ENCODE measurements at places on chromosomes 5 and 9.

- no peak for DNase-seq
These were observed 100.1 kb upstream of the TNFAIP8 start for GRCh38 chr5:119255571-119256356.

- DNase-seq = no peak
These were observed 287.5 kb downstream of the KCTD16 start for GRCh38 chr5:144458216-144458615.

DNA sequence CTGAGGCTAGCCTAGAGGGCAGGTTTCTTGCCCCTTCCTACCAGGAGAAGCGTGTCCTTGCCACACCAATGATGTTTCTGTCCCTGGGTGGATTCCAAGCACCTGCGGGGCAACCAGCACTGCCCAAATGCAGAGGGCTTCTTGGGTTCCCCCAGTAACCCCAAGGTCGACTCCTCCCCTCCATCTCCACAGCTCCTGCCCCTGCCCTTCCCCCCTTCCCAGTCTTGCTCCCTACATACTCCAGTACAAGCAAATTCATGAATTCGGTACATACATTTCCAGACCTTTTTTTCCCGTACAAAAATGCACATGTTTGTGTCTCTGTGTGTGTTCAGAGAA, 12.8 kb upstream of the JADE2 start:
- no peak for DNase-seq

DNA sequence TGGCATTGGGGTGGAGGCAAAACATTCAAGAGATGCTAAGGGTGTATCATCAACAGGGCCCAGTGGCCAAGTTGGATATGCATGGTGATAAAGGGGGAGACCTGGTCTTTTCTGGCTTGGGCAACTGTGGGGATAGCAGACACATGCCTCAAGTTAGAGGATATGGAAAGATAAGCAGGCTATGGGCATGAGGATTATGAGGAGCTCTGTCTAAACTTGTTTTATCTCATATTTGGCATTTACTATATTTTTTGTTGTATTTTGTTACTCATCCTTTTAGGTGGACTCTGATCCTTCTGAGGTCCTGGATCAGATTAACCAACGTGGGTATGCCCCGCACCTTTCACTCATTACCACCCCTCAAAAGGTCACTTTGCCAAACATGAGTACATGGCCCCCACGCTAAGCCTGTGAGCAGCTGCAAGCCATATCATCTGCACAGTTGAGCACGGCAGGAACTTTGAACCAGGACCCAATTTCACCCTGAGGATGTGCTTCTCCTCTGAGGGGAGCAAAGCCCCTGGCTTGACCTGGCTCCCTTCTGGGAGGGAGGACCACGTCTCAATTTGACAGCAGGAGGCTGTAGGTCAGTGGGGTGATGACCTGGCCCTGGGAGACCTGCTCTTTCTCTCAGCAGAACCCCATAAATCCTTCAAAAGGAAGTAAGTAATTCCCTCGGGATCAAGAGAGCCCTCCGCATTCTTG, 71.1 kb upstream of the CD180 start:
- peak; percentile 66 for DNase-seq

DNA sequence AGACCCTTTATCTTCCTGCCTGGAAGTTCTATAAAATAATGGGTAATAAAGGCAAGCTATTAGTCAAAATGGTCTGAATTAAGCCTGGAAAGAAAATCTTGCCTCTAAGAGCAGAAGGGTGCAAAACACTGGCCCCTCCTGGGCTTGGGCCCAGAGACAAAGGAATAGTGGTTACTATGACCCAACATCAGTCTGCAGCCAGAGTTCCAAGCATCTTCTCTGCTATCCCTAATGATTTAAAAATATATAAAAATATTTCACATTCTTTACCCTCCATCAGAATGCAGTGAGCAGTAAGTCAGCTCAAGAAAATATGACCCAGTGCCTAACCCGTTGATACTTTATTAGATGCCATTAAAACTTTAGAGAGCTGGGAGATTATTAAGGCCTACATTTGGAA, 14.7 kb downstream of the TNFAIP8 start:
- no peak for DNase-seq

GRCh38 chr5:159050316-159051143, 49.2 kb downstream of the EBF1 start:
- DNase-seq = peak; percentile 23

GRCh38 chr5:59064293-59064692, 481.4 kb downstream of the RAB3C start:
- no peak for DNase-seq

DNA sequence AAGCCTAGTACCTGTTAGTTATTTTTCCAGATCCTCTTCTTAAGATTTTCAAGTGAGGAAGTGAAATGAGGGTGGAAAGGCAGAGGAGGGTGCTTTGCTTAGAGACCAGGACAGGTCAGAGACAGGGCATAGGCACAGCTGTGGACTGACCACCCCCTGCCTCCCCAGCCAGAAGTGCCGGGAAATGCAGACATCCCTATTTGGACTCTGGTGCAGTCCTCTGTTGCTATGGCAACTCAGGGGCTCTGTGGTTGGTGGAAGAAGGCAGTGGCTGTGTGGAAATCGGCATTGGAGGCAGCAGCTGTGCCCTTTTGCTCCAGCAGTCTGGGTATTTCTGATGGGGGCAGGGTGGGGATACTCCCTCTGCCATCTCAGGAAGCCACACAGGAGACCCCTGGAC, 43.3 kb upstream of the NDFIP1 start:
- no peak for DNase-seq

DNA sequence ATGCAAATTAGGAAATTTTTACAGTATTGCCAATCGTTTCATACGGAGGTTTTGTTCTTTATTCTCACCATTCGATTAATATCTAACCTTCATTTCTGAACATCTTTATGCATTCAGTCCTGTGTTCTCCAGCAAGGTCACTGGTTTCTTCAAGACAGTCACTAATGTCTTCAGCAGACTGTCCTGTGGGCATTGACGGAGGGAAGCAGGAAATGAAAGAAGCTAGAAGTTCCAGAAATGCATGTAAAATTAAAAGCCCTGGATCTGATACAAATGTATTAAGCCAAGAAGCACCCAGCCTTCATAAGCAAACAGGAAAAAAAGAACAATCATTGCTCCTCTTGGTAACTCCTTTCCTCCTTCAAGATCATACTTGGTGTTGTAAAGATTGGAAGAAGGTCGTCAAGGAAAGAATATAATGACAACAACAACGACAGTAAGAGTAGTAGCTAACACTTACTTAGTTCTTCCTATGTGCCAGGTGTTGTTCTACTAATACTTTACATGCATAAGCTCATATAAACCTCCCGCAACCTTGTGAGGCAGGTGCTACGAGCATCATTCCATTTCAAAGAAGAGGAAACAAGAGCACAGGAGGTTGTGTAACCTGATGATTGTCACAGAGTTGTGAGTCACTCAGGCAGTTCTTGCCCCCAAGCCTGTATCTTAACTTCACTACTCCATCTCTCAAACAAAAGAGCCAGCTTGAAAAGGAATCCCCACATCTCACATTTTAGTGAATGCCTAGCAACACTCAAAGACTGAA, 59.9 kb upstream of the CER1 start:
- no peak for DNase-seq

- DNase-seq = no peak
These were observed 11.4 kb downstream of the MRPL36 start for GRCh38 chr5:1788200-1788599.
